DMS153 (cell line): ENCODE measurements at places on chromosomes 1 and 21.
A peak's percentile ranks its signal among the peaks of the same experiment; 100 is the strongest.

- DNase-seq: no peak
These were observed 2.1 kb downstream of the KDM5B start for GRCh38 chr1:202805886-202806844.

DNA sequence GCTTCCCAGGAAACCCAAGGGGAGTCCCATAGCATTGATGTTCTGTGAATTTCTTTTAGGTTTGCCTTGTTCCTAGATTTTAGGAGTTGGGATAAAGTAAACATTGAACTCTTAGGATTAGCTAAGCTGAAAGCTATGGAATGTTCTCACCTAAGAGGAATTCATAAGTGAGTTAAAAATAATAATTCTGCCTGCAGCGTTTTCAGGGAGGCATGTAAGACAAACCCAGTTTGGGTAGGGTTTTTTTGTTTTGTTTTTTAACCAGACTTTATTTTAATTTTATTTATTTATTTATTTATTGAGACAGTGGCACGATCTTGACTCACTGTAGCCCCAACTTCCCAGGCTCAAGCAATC is 28.9 kb upstream of the CD101 start:
- DNase-seq: no peak

DNA sequence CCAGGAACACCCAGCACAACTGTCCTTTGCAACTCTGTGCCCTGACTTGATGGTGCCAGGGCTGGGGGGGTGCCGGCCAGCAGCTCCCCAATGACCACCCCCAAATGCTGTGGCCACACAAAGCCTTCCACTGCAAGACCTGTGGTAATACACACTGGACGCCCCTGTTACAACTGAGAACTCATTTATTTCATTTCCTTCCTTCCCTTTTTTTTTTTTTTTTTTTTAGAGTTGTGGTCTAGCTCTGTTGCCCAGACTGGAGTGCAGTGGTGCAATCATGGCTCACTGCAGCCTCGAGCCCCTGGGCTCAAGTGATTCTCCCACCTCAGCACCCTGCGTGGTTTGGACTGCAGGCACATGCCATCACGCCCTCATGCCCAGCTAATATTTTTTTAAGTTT is 25.2 kb downstream of the TP73 start:
- no peak for DNase-seq

DNA sequence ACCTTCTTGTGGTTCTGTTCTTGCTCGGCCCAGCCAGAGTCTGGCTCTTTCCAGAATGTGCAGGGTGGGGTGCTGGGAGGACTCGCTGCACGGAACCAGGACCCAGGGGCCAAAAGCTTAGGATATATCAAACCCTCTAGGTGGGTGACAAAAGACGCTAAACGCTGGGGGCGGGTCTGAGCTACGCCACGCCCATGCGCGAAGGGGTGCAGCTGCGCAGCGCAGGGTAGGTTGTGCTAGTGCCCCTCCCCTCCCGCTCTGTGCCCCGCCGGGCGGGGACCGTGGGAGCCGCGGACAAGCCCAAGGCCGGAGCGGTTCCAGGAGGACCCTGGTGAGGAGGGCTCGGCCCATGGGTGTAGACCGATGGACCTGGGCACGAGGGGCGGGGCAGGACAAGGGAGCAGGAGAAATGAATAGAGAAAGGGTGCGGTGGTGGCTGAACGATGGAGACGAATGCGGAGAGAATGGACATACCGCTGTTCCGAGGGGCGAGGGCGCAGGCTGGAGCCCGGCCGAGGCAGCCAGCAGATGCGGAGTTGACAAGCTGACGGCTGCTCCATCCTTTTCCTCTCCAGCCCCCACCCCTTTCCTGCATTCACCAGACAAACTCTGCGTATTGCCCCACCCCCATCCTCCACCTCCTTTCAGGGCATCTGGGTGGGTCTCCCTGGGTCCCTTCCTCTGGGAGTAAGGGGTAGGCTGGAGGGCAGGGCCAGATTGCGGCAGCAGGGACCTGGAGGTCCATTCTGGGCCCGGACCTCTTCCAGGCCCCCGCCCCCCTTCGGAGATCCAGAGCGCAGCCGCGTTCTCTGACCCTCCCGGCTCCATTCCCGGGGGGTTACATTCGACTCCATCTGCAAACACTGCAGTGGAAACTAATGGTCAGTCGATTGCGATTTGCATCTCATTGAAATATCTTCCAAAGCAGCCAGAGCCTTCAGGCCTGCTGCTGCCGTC is at the start of gene RUSC1:
RUSC1 (plus strand) TSS at position 234 of the 957 bp plus-strand sequence. CDS start 880 bp downstream, outside the sequence.
- DNase-seq: peak; percentile 43

- no peak for DNase-seq
These were observed 27.5 kb downstream of the OVGP1 start for GRCh38 chr1:111399792-111400610.

DNA sequence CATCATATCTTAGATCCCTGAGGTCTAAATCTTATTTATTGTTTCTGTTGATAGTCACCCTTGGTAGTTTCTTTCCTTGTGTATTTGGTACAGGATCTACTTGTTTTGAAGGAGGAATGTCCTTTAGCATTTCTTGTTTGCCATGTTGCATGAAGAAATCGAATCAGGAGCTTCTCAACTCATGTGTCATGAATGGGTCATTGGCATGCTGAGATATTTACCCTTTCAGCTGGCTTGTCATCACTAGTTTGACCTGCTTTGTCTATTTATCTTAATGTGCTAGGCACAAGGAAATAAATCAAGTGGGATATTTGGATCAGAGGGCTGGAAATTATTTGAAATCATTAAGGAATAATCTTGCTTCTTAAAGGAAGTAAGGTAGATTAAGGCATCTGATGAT is 23.8 kb downstream of the THEM4 start:
- no peak for DNase-seq

DNA sequence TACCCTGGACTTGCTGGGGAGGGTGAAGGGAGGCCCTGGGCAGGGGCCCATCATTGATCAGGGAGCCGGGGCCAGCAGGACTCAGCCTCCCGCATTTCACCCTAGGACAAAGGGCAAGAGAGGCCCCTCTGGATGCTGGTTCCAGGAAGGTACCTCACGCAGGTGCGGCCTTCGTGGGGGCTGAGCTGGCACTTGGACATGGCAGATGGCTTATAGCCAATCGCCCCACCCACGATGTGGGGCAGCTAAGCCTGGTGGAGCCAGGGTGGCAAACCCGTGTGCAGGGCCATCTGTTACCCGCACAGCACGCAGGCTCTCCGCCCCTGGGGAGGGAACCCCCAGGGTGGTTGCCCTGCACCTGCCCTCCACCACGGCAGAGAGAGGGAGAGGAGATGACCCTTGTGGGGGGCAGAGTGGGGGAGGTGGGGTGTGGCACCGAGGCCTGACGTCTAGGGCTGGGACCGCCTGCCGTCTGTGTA is 2.5 kb downstream of the TFF3 start:
- no peak for DNase-seq

GRCh38 chr1:8065369-8065768 is 39.3 kb upstream of the ERRFI1 start:
- DNase-seq: no peak

GRCh38 chr1:177170756-177171535 is at the start of gene BRINP2:
BRINP2 (plus strand) TSS chr1:177170958; CDS start chr1:177229877, 58,919 bp downstream.
- DNase-seq: peak; percentile 63

- DNase-seq: no peak
These were observed 64.8 kb upstream of the ATP1A1 start for GRCh38 chr1:116308276-116308675.

DNA sequence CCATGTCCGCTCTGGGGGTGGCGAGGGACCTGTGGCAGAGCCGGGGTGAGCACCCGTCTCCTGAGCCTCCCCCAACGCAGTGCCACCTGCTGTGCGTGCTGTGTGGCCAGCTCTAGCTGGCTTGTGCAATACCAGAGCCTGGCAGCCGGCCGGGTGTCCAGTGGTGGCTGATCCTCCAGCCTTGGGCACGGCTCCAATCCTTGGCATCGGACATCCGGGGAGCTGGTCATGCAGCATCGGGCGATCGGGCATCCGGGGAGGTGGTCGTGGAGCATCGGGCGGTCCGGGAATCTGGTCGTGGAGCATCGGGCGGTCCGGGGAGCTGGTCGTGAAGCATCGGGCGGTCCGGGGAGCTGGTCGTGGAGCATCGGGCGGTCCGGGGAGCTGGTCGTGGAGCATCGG is 8.1 kb downstream of the SLX9 start:
- no peak for DNase-seq

GRCh38 chr1:23422941-23423340 is 1.6 kb downstream of the TCEA3 start:
- no peak for DNase-seq

DNA sequence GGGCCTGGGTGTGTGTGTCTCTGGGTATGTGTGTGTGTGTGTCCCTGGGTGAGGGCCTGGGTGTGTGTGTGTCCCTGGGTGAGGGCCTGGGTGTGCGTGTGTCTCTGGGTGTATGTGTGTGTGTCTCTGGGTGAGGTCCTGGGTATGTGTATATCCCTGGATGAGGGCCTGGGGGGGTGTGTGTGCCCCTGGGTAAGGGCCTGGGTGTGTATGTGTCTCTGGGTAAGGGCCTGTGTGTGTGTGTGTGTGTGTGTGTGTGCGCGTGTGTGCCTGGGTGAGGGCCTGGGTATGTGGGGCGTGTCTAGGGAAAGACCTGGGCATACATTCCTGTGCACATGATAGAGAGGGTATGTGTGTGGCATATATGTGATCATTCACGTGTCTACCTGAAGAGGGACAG is 155.1 kb upstream of the ZC3H12A start:
- no peak for DNase-seq

DNA sequence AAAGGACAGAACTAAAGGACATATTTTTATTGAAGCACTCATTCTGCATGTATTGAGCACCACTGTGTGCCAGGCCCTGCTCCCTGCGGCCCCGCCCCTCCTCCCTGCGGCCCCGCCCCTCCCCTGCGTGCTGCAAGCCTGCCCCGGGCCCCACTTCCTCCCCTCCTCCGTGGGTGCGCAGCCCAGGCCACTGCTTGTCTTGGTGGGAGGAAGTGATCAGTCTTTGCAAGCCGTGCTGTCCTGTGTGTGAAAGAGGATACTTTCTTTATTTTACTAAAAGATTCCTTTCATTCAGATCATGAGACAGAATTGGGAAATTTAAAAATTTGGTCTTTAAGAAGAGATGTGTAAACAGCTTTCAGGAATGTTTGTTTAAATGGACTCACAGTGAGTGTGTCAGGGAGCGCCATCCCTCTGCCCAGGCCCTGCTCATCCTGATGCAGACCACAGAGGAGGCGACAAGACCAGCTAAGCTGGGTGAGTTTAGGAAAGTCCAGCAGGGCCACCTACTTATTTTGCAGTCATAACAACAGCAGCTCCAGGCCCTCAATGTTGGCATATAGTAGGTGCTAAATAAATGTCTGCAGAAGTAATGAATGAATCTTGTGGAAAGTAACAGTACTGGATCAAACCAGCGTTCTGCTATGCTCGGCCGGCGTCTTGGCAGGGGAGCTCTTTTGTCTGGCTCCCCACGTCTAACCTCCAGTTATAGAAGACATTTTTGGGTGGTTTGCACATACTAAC is 88.3 kb upstream of the SELENON start:
- no peak for DNase-seq

DNA sequence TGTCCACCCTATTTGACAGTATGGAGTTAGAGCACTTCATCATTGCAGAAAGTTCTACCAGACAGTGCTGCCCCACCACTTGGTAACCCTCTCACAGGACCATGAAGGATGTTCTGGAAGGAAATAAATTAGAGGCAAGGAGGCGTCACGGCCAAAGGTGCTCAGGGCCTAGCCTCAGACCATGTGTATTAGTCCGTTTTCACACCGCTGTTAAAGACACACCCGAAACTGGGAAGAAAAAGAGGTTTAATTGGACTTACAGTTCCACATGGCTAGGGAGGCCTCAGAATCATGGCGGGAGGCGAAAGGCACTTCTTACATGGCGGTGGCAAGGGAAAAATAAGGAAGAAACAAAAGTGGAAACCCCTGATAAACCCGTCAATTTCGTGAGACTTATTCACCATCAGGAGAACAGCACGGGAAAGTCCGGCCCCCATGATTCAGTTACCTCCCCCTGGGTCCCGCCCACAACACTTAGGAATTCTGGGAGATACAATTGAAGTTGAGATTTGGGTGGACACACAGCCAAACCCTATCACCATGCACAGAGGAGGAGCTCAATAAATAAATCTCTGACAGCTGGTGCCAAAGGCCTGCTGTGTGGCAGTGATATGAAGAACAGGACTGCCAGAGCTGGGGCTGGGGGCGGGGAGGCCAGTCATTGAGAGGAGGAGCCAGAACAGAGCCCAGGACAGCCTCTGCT is 75.8 kb downstream of the FHAD1 start:
- peak; percentile 55 for DNase-seq

DNA sequence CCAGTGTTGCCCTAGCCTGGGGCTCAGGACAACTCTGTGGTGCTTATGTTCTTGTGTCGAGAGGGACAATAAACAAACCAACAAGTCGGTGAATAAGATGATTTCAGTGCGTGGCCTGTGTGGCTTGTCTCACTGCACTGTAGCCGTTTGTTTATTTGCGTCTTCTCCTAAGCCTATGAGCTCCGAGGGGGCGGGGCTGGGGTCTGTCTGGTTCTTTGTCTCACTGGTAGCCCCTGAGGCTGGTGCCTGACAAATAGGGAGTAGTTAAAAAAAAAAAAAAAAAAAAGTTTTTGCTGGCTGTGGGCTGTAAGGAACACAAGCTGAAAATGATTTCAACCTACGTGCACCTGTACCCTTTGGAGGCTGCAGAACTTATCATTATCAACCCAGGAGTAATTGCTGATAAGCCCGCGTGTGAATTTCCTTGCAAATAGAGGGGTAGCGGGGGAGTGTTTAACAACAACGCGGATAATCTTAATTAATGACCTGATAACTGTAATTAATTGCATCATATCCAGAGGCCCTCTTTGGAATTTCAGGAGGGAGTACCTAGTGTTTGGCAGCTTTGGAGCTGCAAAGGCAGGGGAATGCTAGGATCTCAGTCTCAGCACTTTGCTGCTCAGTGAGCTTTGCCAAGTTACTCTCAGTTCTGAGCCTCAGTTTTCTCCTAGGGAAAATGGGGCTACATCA is 925 bp upstream of the ARHGEF10L start:
- no peak for DNase-seq

DNA sequence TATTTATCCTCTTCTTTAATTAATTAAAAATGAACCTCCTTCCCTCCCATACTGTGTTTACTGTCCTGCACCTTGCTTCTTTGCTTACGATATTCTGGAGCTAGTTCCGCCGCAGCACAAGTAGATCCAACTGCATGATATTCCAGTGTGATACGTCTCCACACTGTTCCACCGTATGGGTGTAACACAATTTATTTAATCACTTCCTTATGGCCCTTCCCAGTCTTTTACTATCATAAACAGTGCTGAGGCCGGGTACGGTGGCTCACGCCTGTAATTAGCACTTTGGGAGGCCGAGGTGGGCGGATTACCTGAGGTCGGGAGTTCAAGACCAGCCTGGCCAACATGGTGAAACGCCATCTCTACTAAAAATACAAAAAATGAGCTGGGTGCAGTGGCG is 25.7 kb downstream of the CNST start:
- DNase-seq: no peak

- no peak for DNase-seq
These were observed 38.7 kb upstream of the RAP1GAP start for GRCh38 chr1:21707891-21708290.

- no peak for DNase-seq
These were observed 208.2 kb upstream of the KIAA0040 start for GRCh38 chr1:175400766-175401165.

DNA sequence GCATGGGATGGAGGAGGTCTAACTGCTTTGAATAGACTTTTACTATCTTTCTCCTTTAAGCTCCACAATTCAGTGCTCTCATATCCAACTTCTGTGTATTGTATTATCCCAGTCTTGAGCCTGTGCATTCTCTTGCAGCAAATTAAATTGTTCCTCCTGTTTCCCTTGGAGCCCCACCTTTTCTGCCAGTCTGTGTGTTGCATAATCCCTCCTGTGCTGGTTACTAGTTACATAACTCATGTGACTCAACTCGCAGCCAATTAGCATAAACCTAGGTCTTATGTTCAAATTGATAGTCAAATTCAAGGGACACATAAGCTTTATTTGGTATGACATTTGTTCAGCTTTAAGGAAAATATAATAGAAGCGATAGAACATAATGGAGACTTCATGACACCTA is 1863.5 kb downstream of the MRPL39 start:
- DNase-seq: no peak
